ENCODE measurements at places on chromosomes 1 and 21. TPM values are rescaled to one million over a fixed set of nuclear protein-coding genes. Genes with fewer than 3 reads are reported as not detected.

SPRR2B gene
- not detected for total RNA-seq

CGN gene
- total RNA-seq: 1.8 TPM

DRAM2 gene
- total RNA-seq: 34.0 TPM

CD101 gene
- total RNA-seq: 0.12 TPM

BACE2 gene
- 109 TPM for total RNA-seq

CACNA1S gene
- total RNA-seq: not detected

GRCh38 chr1:100122177-100122576 lies 10.6 kb downstream of the SASS6 start:
- no peak for DNase-seq

DNA sequence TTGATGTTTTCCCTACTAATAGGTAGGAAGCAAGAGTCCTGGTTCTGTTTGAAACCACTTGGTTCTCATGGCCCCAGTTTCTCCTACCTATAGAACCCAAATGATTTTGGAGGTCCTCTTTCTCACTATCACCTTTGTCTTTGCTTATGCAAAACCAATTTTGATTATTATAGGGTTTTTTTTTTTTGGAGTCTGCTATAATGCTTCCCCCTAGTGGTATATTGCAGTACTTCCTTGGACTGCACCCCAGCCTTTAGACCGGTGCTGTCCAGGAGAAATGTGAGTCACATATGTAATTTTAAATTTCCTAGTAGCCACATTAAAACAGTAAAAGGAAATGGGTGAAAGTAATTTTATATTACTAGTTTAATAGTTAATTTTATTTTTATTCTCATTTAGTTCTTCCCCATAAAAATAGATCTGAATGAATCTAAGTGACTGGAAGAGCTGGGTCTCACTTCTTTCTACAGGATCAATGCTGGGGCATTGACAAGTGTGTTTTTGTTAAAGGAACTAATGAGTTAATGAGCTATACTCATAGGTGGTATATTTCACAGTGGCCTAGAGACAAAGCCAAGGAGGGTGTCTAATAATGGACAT lies 10.6 kb downstream of the FCMR start:
- peak; percentile 33 for DNase-seq

GRCh38 chr1:81549588-81550127 lies 251.1 kb upstream of the ADGRL2 start:
- peak; percentile 19 for DNase-seq

GRCh38 chr1:211532088-211532444 lies 40.1 kb upstream of the RD3 start:
- DNase-seq: no peak

DNA sequence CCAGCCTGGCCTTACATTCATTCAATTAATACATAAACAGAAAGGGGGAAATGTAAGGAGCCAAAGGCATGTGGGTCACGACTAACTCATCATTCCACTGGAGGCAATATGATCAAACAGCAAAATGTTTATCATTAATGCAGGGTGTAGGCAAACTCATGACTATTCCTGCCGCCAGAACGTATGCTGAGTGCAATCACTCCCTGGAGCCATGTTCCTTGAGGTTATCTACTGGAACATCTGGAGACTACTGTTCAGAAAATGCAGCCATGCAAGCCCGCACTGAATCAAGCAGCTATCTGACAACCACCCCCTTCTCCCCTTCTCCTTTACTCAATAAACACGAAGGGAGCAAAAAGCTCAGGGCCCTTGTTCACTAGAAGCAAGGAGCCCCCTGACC lies 267.6 kb downstream of the COL11A1 start:
- no peak for DNase-seq

DNA sequence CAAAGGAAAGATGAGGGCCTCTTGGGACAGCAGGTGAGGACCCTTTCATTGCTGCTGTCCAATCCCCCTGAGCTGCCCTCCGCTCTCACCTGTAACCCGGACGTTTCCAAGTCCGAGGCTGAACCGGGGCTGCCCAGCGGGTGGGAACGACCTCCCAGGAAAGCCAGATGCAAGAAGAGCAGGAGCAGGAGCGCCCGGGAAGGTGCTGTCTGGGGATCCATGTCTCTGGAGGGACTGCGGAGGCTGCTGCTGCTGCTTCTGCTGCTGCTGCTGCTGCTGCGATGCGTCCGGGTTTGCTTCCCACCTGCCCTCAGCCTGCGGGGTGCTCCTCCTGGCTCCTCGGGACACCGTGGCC lies at the start of gene NPPB:
Gene NPPB (minus strand): TSS at position 333 of the 355 bp plus-strand sequence. CDS start 112 bp downstream, at position 221.
- no peak for DNase-seq

GRCh38 chr1:51313268-51313852 lies 17.0 kb downstream of the TTC39A start:
- peak; percentile 66 for DNase-seq

- peak; percentile 53 for DNase-seq
Measured at GRCh38 chr1:24108334-24109165, 3.4 kb downstream of the MYOM3 start.

- no peak for DNase-seq
Measured at GRCh38 chr1:51981555-51981954, 8.9 kb downstream of the RAB3B start.

GRCh38 chr1:220149742-220150141 lies 55.8 kb downstream of the IARS2 start:
- DNase-seq: no peak

DNA sequence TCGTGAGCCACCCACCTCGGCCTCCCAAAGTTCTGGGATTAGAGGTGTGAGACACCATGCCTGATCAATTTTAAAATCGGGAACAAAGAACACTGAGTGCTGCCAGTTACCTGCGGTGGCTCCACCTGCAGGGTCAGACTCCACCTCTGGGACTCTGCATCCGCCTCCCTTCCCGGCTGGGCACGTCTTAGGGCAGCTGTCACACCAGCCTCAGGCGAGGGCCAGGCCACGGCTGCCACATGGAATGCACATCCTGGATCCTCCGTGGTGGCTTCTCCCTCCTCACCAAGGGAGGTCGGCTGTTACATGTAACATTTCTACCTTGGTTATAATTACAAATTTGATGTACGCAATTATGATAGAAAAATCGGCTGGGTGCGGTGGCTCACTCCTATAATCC lies 5.9 kb upstream of the MXRA8 start:
- DNase-seq: no peak

DNA sequence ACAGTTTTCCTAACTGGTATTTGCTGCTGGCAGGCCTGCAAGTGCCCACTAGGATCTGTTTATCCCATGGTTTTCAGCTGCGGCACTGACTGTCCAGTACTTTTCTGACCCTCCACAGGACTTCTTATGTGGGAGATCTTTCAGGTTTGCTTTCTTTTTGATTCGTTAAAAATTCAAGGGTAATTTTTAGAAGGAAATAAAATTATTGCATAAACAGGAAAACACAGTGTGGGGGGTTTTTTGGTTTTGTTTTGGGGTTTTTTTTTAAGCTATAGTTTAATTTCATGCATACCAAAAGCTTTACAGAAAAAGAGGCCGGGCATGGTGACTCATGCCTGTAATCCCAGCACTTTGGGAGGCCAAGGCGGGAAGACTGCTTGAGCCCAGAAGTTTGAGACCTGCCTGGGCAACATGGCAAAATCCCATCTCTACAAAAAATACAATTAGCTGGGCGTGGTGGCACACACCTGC lies 3.6 kb downstream of the NIBAN1 start:
- peak; percentile 19 for DNase-seq
